Suppressor macrophage treated with lipopolysaccharide for 1 hour (primary cell): ENCODE measurements at places on chromosomes 2 and 18.

DNA sequence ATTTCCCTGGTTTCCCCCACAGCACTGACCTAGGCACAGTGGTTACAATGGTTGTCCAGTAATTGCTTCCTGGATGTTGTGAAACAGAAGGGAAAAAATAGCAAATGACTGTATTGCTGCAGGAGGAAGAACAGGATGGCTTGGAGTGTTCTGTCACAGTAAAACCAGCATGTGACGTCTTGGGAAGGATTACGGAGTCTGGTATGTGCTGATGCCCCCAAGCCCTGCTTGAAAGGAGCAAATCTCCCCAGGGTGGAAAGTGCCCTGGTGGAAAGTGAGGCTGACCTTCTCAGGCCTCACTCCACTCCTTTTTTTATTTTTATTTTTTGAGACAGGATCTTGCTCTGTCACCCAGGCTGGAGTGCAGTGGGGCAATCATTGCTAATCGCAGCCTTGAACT is 7.8 kb downstream of the RAB11FIP5 start:
- peak; percentile 24 for DNase-seq

DNA sequence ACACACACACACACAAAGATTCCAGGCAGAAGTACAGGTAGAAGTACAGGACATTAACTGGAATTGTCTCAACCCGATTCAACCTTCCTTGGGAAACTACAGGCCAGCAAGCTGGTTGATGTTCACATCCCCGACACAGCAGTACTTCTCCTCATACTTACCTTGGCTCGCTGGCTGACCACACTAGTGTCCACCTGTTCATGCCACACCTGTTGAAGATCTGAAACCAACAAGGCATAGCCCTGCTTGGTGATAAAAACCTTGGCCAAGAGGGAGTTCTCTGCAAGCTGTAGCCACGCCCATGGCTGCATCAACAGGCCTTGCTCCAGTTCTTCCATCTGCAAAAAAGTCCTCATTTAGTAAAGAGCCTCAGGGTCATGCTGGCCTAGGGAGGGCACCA is 2.6 kb downstream of the NHEJ1 start:
- DNase-seq: no peak

DNA sequence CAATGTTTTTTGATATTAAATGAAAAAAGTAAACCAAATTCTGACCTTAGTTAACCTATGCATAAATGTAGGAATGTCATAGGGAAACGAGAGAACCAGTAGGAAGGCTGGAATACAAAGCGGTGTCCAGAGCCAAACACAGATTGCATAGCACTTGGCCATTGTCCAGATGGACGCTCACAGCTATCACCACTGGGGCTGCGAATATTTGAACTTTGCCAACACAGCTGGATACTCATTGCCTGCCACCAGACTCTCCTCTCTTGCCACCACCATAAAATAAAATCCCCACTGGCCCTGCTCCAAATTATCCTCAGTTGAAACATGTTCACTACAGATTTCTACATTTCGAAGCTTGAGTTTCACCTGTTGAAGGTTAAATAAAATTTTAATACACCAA is 159.3 kb upstream of the GULP1 start:
- no peak for DNase-seq

- no peak for DNase-seq
These were observed 525 bp upstream of the MAL start for GRCh38 chr2:95024960-95025405.

DNA sequence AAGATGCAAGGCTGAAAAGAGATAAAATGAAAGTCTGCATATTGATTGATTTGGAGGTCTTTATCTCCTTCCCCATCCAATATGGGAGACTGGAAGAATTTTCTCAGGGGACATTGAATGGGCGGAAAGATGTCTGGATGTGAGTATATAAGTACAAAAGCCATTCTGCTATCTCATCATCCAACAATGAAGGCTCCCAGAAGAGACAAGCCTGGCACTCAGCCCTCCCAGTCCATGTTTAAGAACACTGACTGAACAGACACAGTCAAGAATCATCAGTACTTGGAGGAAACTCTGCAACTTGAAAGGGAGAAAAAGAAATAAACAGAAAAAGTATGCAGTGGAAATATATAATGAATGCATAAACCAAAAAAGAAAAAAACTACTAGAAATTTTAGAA is 80.9 kb downstream of the PTRHD1 start:
- no peak for DNase-seq

DNA sequence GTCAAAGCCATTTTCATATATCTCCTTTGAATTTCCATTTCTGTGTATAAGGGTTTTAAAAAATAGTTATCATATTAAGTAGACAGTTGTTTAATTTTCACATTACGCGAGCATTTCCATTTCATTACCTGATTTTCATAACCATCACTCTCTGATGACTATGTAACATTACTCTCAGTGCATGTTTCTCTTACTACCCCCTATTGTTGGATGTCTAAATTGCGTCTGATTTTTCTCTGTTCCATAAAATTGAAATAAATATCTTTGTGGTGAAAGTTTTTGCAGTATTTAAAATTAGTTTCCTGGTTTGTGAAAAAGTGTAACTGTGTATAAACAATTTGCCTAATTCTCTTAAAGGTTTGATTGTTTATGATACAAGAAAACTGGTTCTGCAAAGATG is 123.8 kb downstream of the MYO1B start:
- no peak for DNase-seq

- DNase-seq: no peak
These were observed 178.9 kb downstream of the METTL4 start for GRCh38 chr18:2392446-2392845.

- peak; percentile 64 for DNase-seq
These were observed 216.3 kb downstream of the C1D start for GRCh38 chr2:67846370-67847070.

GRCh38 chr2:180949896-180950295 is 30.5 kb upstream of the UBE2E3 start:
- no peak for DNase-seq

DNA sequence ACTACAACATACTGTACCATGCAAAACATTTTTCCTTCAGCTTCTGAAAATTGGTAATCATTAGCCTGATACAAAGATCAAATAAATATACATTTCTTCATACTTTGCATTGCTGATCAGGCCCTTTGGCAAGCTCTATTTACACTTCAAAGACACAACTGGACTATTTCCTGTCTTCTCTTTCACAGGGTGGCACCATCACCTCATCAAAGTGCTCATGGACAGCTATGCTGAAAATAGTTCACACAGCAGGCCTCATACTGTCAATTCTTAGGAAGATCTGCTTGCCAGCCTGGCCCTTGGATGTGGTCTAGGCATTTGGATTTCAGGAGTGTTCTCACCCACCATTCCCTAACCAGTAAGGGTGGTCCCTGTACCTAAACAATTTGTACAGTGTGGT is 33.9 kb downstream of the FBXO15 start:
- DNase-seq: no peak

GRCh38 chr2:161947406-161947805 is 126.6 kb downstream of the DPP4 start:
- DNase-seq: no peak

DNA sequence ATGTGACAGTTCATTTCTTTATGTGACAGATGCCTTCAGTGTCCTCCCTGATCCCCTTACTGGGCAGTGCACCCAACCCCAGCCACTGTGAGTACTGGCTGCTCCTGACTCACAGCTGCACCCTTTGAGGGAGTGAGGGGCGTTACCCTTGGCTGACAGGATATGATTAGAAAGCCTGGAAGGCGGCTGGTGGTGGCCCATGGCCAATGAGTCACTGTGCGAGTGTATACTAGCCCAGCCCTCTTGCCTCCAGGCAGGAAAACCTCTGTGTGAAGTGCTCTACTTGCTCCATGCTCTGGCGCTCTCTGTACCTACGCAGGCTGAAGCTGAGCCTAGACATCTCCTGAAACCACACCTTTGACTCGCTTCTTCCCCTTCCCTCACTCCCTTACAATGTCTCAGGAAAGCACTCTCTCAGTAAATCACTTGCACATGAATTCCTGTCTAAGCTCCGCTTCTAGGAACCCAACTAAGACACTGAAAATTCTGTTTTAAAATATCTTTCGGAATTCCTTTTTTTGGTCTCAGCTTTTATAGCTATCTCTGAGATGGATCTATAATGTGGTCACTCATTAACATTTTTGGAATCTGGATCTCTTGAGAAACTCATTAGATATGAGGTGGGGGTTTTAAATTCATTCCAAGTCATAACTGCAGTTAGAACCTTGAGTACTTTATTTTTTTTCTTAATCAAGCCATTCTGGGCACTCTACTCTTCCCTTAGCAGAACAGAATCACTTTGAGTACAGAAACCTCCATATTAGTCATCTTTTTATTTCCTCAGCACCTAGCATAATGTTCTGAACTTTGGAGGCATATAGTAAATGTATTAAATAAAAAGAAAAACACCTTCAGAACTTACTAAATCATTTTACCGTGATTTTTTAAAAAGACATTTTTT is 25.3 kb upstream of the STAM2 start:
- peak; percentile 92 for DNase-seq

DNA sequence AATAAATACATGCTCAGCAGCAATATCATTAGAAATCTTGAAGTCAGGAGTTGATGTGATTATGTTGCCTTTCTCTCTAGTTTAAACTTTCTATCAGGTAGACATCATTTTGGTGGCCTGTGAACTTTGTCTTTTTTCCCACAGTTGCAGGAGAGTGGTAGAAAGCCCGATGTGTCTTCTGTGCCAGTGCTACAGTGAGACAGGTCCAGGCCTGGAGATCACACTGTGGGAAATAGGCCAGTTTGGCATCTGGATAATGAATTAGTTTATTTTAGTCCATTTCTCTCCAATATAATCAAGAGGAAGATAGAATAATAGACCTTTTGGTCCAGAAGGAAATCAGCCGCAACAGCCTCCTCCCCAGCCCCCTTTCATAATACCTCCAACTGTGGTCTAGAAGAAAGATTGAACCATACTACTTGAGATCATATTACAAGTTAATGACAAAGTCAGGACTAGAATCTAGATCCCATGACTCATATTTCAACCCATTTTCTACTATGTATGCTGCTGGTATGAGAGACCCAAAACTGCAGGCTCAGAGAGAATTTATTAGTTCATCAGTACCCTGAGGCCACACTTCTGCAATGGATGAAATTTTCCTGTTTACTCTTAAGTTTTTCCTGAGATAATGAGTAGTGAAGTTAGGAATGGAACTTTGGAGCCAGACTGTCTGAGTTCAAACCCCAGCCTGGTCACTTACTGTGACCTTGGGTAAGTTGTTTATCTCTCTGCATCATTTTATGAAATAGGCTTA is 20.6 kb downstream of the KCMF1 start:
- no peak for DNase-seq

DNA sequence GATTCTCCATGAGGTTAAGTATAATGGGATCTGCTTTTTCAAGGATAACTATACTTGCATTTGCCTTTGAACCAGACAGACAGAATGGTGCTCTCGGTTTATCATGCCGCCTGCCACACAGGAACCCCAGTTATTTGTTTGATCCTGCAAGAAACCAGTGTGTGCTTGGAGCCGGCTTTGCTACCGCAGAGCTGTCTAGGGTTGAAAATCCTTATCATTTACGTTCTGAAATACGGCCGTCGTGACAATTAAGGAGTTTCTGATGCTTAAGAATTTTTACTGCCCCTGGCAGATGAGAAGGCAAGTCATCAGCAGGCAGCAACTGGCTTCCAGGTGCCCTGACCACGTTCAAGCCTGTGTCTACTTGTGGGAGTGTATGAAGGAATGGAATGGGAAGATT is 112.0 kb downstream of the GBX2 start:
- DNase-seq: no peak
